Immature natural killer cell (primary cell): ENCODE measurements at places on chromosomes 7 and 10.

DNA sequence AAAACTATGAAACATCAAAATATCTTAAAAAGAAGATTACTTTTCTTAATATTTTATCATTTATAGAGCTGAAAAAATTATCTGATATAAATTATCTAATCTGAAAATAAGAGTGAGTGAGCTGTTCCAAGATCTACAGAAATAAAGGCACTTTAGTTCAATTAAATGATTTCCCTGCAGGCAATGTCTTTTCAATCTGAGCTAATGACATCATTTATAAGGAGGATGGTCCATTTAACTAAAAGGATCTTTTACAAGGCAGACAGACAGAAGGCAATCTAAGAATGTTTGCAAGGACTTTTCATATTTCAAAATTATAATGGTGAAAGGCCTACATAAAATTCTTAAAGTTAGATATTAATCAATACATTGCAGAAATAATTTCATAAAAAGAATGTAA is 71.8 kb downstream of the SKAP2 start:
- no peaks in the 10 kb centered on the region for H3K27me3 ChIP-seq
- no peaks in the 10 kb centered on the region for H3K4me1 ChIP-seq
- H3K36me3 ChIP-seq: no peaks in the 10 kb centered on the region
- DNase-seq: no peak
- no peak overlapping the region for H3K4me3 ChIP-seq

- no peak overlapping the region for H3K4me3 ChIP-seq
- DNase-seq: no peak
- H3K36me3 ChIP-seq: no peaks in the 10 kb centered on the region
- no peaks in the 10 kb centered on the region for H3K4me1 ChIP-seq
These were observed 853.6 kb downstream of the LRMDA start for GRCh38 chr10:76285012-76285411.

DNA sequence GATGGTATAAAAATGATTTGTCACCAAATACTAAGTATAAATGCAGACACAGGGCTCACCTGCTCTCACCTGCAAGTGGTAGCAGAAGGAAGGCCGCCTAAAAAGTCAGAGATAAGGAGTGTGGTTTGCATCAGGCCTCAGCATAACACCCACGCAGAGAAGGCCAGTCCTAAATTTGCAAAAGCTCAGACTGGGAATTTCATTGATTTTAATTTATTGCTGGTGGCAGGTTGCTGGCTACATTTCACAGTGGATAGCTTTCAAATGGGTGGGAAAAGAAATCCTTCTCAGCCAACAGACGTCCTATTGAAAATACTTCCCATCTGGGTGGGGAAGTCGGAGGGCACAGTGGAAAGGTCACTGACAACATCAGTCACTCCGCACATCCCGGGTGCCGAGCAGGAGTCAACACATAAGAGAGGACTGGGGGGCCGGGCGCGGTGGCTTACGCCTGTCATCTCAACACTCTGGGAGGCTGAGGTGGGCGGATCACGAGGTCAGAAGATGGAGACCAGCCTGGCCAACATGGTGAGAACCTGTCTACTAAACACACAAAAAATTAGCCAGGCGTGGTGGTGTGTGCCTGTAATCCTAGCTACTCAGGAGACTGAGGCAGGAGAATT is 561.8 kb upstream of the MKI67 start:
- H3K4me1 ChIP-seq: no peaks in the 10 kb centered on the region
- no peaks in the 10 kb centered on the region for H3K36me3 ChIP-seq
- no peak overlapping the region for H3K4me3 ChIP-seq
- no peak overlapping the region for H3K27ac ChIP-seq

DNA sequence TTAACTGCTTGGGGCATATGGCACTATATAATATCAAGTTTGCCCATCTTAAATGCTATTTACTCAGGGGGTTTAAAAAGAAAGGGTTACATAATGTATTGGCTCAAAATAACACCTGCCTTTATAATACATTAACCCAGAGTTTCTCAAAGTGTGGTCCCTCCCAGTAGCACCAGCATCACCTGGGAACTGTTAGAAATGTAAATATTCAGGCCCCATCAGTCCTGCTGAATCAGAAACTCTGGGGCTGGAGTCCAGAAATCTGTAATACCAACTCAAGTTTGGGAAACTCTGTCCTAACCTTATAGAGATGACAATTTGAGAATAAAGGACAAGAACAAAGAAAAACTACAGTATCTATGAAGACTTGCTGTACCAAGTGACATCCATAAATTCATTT is 270.7 kb downstream of the PARD3 start:
- H3K27me3 ChIP-seq: peaks cover 2% of the 10 kb centered on the region
- H3K27ac ChIP-seq: no peak overlapping the region
- no peaks in the 10 kb centered on the region for H3K4me1 ChIP-seq

DNA sequence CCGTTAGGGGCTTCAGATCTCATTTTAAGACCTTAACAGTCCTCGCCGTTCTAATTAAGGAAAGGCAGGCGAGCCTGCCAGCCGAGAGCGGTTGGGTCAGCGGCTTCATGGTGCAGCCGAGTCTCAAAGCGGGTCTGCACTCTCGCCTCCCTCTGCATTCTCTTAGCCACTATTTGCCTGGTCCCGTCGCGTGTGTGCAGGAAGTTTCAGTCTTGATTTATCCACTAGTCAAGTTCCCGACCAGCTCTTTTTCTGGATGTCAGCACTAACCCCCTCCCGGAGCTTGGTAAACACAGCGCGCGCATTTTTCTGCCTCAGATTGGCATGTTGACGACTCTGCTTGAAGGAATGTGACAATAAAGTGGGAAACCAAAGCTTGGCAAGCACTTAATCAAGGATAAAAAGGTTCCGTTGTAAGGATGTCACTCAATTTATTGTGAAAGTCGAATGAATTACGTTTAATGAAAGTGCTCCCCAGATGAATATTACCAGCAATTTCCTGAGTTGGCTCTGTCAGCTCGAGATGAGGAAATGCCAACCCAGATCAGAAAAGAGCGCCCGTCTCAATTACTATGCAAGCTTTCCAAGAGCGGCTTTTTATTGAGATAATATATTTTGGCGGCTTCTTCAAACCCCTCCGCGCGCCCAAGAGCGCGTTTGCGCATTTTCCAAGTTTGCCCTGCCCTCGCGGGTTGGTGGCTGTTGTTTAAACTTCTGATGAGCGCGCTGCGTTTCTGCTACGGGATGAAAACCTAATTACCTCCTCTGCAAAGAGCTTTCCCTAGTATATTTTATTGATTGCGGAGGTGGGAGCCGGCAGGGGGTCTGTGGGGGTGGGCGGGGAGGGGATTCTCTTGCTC is 7.9 kb downstream of the NXPH1 start:
- peaks cover 17% of the 10 kb centered on the region for H3K4me1 ChIP-seq
- H3K27me3 ChIP-seq: peaks cover 26% of the 10 kb centered on the region
- no peak for DNase-seq
- H3K4me3 ChIP-seq: no peak overlapping the region
- H3K27ac ChIP-seq: no peak overlapping the region

DNA sequence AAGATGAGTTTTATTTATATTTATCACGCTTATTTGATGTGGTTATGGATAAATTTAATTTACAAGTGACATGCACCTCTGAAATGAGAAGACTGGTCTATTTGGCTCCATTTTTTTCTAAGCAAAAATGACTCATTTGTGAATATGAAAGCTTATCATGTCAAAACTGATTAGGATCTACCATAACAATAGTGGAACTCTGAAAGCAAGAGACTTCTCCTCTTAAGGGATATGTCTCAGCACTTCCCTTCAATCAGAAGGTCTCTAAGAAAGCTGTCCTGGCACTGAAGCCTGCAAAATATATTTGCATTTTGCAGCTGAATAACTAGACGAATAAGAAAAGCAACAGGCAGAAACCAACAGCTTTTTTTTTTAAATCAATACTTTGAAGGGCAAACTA is 12.7 kb downstream of the FAS start:
- peaks cover 22% of the 10 kb centered on the region for H3K36me3 ChIP-seq
- no peak for DNase-seq
- H3K27ac ChIP-seq: no peak overlapping the region
- no peak overlapping the region for H3K4me3 ChIP-seq

GRCh38 chr7:90210981-90211380 is 559 bp upstream of the STEAP2 start:
- no peak for DNase-seq
- H3K4me3 ChIP-seq: no peak overlapping the region
- no peak overlapping the region for H3K27ac ChIP-seq
- H3K4me1 ChIP-seq: no peaks in the 10 kb centered on the region
- H3K27me3 ChIP-seq: peaks cover 7% of the 10 kb centered on the region

- H3K4me1 ChIP-seq: no peaks in the 10 kb centered on the region
- no peak overlapping the region for H3K4me3 ChIP-seq
These were observed 52.4 kb upstream of the DLX6 start for GRCh38 chr7:96952974-96953391.

- H3K27me3 ChIP-seq: no peaks in the 10 kb centered on the region
- H3K36me3 ChIP-seq: no peaks in the 10 kb centered on the region
- no peaks in the 10 kb centered on the region for H3K4me1 ChIP-seq
- no peak for DNase-seq
These were observed 915.9 kb upstream of the C7orf33 start for GRCh38 chr7:147674705-147675104.

- no peak overlapping the region for H3K4me3 ChIP-seq
- no peaks in the 10 kb centered on the region for H3K36me3 ChIP-seq
- H3K4me1 ChIP-seq: no peaks in the 10 kb centered on the region
- H3K27ac ChIP-seq: no peak overlapping the region
These were observed 31.7 kb downstream of the MKX start for GRCh38 chr10:27713941-27714340.

GRCh38 chr7:71408271-71408670 is 276.3 kb downstream of the GALNT17 start:
- peaks cover 5% of the 10 kb centered on the region for H3K27me3 ChIP-seq
- no peaks in the 10 kb centered on the region for H3K4me1 ChIP-seq
- no peak overlapping the region for H3K4me3 ChIP-seq
- no peak for DNase-seq

- no peak overlapping the region for H3K4me3 ChIP-seq
- H3K4me1 ChIP-seq: no peaks in the 10 kb centered on the region
- H3K27ac ChIP-seq: no peak overlapping the region
These were observed 78.3 kb upstream of the FZD8 start for GRCh38 chr10:35720366-35720765.

DNA sequence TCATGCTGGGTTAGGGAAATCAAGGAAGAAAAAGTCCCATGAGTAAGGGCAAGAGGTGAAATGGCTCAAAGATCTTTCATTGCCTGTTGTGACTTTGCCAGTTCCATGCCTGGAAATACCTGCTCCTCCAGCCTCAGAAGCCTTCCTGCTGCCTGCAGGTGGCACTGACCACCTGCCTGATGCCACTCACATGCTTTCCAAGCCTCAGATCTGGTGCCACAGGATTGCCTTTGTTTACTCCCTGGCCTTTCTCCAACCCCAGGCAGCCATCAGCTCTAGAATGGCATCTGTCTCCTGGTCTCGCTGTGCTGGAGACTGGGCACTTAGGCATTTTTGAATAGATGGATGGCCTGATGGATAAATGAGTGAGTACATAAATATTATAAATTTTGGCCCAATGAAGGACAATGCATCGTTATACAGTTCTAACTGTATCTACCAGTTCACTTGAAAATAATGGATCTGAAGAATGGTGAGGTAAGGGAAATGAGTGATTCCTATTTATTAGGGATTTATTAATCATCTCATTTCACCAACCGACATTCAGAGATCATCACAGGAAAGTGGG is 657.2 kb downstream of the INHBA start:
- no peaks in the 10 kb centered on the region for H3K36me3 ChIP-seq
- no peaks in the 10 kb centered on the region for H3K27me3 ChIP-seq
- no peak for DNase-seq
- no peak overlapping the region for H3K27ac ChIP-seq
- no peak overlapping the region for H3K4me3 ChIP-seq
- H3K4me1 ChIP-seq: no peaks in the 10 kb centered on the region

GRCh38 chr10:69800665-69801064 is 1.0 kb upstream of the COL13A1 start:
- DNase-seq: no peak
- H3K27me3 ChIP-seq: peaks cover 7% of the 10 kb centered on the region
- H3K36me3 ChIP-seq: no peaks in the 10 kb centered on the region
- no peak overlapping the region for H3K27ac ChIP-seq

- H3K4me3 ChIP-seq: no peak overlapping the region
- H3K27me3 ChIP-seq: peaks cover 7% of the 10 kb centered on the region
- DNase-seq: no peak
- H3K4me1 ChIP-seq: peaks cover 26% of the 10 kb centered on the region
- peak overlapping the region; percentile 21 for H3K27ac ChIP-seq
These were observed 4.2 kb downstream of the CLDN12 start for GRCh38 chr7:90407484-90407821.

DNA sequence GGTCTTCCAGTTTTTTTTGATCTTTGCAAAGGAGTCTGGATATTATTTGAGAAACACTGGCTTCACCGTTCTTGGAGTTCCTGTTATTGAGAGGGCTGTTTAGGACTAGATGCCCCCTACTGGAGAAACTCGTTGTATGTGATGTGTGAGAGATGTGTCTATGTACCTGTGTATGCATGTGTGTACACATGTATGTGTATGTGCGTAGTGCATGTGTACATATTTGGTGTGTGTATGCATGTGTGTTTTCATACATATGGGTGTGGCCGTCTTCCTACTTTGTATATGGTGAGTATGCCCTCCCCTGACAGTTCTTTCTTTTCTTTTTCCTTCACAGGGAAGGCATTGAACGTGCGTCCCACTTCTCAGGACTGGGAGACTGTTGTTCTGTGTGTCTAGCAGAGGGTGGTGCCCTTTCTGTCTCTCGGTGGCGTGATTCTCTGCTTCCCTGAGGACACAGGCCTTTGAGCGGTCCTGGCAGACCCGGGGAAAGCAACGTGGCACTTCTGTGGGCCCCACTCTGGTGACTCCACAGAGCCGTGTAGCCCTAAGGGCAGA is 3.0 kb upstream of the CALHM3 start:
- no peak overlapping the region for H3K4me3 ChIP-seq
- peaks cover 7% of the 10 kb centered on the region for H3K4me1 ChIP-seq
- H3K36me3 ChIP-seq: no peaks in the 10 kb centered on the region
- DNase-seq: peak; percentile 68
- H3K27me3 ChIP-seq: no peaks in the 10 kb centered on the region

GRCh38 chr10:69317626-69318105 is 39.4 kb downstream of the HK1 start:
- H3K27ac ChIP-seq: peak overlapping the region; percentile 82
- peak overlapping the region; percentile 95 for H3K4me3 ChIP-seq
- peaks cover 8% of the 10 kb centered on the region for H3K27me3 ChIP-seq
- no peak for DNase-seq
- no peaks in the 10 kb centered on the region for H3K36me3 ChIP-seq

- peaks cover 81% of the 10 kb centered on the region for H3K4me1 ChIP-seq
- peak overlapping the region; percentile 79 for H3K4me3 ChIP-seq
- peaks cover 47% of the 10 kb centered on the region for H3K36me3 ChIP-seq
- DNase-seq: peak; percentile 72
- peak overlapping the region; percentile 97 for H3K27ac ChIP-seq
These were observed 140.4 kb downstream of the PIP4K2A start for GRCh38 chr10:22573820-22574569.

- H3K4me3 ChIP-seq: no peak overlapping the region
- no peaks in the 10 kb centered on the region for H3K27me3 ChIP-seq
- no peaks in the 10 kb centered on the region for H3K36me3 ChIP-seq
- H3K27ac ChIP-seq: no peak overlapping the region
- no peak for DNase-seq
- no peaks in the 10 kb centered on the region for H3K4me1 ChIP-seq
These were observed 166.5 kb upstream of the RHEB start for GRCh38 chr7:151686016-151686766.
